ENCODE measurements at places on chromosomes 7 and 10.

GRCh38 chr7:372932-373791 is 83.2 kb downstream of the FOXL3 start:
- DNase-seq: no peak

- no peak for DNase-seq
These were observed 5.8 kb downstream of the CHAT start for GRCh38 chr10:49619613-49620012.

- DNase-seq: no peak
These were observed 115.4 kb upstream of the KLF6 start for GRCh38 chr10:3900391-3900790.

DNA sequence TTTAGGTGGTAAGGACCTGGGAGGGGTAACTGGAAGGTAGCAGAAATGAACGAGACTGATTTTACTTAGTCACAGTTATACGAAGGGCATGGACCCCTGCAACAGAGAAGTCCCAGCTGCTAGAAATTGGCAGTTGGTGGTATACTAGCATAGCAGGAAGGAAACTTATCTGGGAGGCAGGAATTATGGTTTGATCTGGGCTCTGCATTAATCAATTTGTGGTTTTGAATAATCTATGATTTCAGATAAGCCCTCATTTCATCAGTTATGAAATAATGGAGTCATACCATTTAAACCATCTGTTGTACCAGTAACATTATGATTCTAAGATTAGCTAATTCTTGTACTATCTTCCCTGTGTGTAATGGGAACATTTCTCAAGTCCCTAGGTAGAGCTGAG is 54.0 kb upstream of the TMEM229A start:
- DNase-seq: no peak

GRCh38 chr7:35722054-35722849 is 27.3 kb upstream of the HERPUD2 start:
- no peak for DNase-seq

DNA sequence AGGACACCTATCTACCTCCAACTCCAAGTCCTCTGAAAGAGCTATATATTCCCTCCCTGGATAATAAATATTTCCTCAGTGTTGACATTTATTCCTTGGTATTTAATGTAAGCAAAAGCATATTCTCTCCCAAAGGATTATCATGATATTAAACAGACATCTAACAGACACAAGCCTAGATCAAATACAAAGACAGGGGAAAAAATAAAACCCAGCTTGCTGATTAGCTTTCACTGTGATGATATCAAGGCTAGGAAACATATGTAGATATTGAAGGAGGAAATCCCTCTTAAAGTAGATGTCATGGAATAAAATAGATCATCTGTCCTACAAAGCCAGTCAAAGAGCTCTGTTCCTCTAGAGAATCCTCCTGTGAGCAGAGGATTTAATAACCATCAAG is 95.2 kb downstream of the CRPPA start:
- DNase-seq: no peak

- DNase-seq: no peak
These were observed 4.9 kb downstream of the SMURF1 start for GRCh38 chr7:99139036-99139435.

GRCh38 chr10:119449760-119450461 is 92.6 kb downstream of the RGS10 start:
- no peak for DNase-seq

- no peak for DNase-seq
These were observed 371.2 kb upstream of the LRGUK start for GRCh38 chr7:133755901-133756300.

- DNase-seq: no peak
These were observed 77.0 kb upstream of the SLF2 start for GRCh38 chr10:100835810-100836209.

GRCh38 chr7:105759670-105760550 is 116.5 kb downstream of the ATXN7L1 start:
- no peak for DNase-seq
